Neuronal stem cell (in vitro differentiated cells): ENCODE measurements at places on chromosomes 1 and 21.

DNA sequence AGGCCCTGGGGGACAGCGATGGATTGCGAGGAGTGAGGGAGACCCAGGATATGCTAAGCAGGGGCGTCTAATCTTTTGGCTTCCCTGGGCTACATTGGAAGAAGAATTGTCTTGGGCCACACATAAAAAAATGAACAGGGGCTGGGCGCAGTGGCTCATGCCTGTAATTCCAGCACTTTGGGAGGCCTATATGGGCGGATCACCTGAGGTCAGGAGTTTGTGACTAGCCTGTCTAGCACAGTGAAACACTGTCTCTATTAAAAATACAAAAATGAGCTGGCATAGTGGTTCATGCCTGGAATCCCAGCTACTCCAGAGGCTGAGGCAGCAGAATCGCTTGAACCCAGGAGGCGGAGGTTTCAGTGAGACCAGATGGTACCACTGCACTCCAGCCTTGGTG lies 10.8 kb upstream of the PRAMEF12 start:
- DNase-seq, result no peak

GRCh38 chr1:205538235-205538840 lies 33.9 kb downstream of the CDK18 start:
- no peak for DNase-seq

DNA sequence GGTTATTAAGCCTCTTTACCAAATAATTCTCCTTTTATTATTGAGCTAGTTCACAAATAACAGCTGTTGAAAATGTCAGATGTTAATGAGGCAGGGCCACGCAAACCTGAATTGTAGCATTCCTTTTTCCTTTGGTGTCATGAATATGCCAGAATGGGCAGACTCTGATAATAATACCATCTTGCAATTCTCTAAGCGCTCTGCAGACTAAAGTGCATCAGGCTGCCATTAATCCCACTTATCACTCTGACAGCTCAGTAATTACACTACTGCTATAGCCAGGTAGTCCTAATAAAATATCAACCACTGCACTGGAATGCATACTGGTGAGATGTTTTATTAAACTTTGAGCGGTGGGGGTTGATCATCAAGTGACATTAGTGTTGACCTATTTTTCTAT lies 177.7 kb downstream of the DPYD start:
- DNase-seq, result no peak

DNA sequence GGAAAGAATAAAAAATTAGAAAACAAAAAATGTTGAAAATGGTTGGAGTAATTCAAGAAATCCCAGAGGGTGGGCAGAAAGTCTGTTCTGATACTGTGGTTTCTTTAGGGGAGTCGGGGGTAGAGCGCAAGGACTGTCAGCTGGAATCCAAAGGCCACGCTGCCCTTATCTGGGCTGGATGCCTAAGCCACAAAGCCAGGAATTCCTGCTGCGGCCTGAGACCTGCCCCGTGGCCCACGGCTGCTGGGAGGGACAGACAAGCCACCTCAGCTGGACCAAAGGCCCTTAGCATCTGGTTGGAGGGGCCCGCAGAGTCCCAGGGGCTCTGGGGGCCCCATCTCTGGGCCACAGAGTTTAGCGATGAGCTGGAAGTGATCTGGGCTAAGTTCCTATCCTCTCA lies 60.2 kb downstream of the DMRTB1 start:
- no peak for DNase-seq

DNA sequence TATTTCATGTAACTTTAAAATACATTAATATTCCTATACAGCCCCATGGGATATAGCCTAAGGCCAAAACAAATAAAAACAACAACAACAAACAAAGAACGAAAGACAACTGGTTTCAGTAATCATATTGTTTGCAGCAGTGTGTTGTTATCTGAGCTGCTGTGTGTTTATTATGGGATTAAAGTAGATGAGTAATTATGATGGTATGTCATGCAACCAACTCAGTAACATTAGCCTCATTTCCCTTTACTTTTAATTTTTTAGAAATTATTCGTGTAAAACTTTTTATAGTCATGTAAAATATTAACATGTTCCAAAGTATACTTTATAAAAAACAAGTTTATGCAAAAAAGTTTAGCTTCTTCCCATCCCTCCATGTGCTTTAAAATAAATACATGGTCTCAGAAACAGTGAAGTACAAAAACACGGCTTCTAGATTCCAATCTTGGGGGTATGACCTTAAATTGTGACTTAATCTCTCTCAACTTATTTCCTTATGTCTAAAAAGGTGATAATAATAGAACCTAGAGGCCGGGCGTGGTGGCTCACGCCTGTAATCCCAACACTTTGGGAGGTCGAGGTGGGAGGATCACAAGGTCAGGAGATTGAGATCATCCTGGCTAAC lies 176.1 kb downstream of the SLC45A1 start:
- no peak for DNase-seq

DNA sequence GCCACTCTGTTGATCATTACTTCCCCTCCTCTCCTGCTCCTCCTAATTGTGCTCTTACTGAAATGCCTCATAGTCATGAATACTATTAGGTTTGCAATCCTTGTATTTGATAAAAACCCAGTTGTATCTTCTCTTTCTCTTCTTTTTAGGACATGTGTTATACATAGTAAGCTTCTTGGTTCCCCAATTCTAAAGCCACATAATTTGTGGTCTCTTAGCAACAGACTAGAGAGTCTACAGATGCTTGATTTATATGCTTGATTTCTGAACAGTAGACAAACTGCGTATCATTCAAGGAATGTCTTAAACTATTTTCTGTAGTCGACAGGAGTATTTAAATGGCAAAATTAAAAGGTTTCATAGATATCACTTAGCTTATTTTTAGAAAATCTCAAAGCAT lies 1598.9 kb downstream of the PLA2G4A start:
- no peak for DNase-seq

GRCh38 chr1:36664571-36665287 lies 182.0 kb upstream of the CSF3R start:
- no peak for DNase-seq

GRCh38 chr1:173508541-173508940 lies 31.4 kb downstream of the PRDX6 start:
- no peak for DNase-seq

DNA sequence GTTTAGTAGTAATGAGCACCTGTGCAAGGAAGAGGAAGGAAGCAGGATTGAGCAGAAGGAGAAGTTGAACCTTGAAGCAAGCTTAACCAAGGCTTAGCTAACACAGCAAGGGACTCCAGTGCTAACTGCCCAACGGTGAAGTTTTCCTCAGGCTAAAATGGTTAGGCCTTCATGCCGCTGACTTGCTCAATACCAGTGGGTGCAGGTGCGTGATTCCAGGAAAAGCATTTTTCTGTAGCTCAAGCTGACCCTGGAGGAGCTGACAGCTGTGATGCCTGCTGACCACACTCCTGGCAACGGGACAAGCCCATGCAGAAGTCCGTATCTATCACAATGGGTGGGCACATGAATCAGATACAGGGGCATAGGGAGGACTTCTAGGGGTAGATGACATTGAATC lies 76.5 kb upstream of the FGGY start:
- no peak for DNase-seq

GRCh38 chr1:25657121-25657882 lies 40.7 kb downstream of the MAN1C1 start:
- no peak for DNase-seq

- no peak for DNase-seq
These were observed 16.9 kb downstream of the CTH start for GRCh38 chr1:70427976-70428375.

DNA sequence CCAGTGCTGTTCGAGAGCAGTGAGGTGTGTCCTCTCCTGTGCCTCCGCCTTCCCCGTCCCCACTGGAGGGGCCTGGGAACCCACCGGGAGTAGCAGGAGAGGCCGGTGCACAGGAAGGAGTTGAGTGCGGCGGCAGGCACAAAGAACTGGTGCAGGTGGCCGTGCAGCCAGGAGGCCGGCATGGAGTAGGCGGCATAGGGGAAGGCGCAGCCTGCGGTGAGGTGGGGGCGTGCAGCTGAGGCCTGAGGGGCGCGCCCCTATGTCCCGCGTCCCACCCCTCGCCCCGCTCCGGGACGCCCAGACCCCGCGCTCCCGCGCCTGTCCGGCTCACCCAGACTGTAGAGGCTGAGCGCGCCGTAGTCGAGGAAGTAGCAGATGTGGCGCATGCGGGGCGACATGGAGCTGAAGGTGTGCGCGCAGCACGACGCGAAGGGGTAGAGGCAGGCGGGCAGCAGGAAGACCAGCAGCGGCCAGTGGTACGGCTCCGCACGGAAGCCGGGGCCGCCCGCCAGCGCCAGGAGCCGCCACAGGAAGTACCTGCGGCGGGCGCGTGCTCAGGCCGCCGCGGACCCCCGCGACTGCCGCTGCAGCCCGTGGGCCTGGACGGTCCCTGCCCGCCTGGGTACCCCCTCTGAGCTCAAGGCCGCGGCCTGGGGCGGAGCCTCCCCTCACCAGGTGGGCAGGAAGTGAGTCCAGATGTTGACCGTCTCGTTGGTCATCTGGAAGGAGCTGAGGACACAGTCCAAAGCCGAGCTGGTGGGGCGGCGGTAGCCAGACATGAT lies 2.2 kb downstream of the PAQR6 start:
- DNase-seq, result no peak

DNA sequence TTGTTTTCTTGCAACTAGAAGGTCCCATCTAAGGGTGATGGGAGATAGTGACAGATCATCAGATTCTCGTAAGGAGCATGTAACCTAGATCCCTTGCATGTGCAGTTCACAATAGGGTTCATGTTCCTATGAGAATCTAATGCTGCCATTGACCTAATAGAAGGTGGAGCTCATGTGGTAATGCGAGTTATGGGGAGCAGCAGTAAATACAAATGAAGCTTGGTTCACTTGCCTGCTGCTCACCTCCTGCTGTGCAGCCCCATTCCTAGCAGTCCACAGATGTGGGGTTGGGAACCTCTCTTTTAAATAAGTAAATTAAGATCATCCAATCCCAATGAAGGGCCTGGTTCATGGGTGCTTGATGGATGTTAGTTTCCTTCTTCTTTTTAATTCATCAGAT lies 148.7 kb upstream of the ATP1B1 start:
- no peak for DNase-seq

DNA sequence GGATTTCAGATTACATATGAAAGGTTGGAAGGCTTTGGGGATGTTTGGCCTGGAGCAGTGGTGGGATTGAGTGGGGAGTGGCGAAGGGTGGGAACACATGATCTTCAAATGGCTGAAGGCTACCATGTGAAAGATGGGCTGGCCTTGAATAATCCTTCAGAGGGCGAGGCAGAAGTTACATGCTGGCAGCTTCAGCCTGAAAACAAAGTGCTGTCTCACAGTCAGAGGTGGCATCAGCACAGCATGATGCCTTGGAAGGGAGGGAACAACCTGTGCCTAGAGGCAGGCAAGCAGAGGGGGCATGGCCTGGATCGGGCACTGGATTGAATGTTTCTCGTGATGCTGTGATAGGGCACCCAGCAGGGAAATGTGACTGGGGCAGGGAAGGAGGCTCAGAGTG lies 130.8 kb downstream of the BEND5 start:
- no peak for DNase-seq

- DNase-seq, result no peak
These were observed 194.0 kb downstream of the NRIP1 start for GRCh38 chr21:14870853-14871149.

GRCh38 chr1:180720753-180721152 lies 88.9 kb downstream of the XPR1 start:
- no peak for DNase-seq

DNA sequence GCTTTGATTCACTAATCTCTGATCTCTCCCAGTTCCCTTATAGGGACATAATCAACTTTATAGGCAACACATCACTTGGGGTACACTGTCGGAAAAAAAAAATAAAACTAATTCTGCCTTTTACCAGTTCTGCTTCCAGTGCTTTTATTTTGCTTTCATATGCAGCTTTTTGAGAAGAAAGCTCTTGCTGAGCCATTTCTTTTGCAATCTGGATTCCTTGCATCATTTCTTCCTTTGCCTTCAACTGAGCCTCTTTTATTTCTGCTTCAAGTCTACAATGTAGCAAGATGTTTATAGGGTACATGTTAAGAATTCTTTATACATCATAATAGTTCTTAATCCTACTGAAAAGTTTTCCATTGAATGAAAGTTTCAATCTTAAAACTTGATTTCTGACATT lies 30.6 kb downstream of the KIF14 start:
- no peak for DNase-seq

DNA sequence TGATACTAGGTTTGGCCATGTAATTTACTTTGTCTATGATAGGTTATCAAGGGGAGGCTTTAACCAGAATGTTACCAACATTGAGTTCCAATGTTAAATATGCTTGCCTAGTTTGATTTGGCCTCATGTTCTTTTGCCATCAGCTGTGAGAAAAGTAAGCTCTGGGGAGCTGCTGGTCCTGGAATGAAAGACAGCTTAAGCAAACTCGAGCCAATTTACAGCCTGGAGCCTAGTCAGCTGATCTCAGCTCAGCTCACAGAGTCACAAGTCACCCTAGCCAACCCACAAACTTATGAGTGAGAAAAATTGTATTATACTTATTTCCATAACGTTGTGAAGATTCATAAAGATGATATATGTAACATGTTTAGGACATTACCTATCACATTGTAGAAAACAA lies 426.7 kb downstream of the RWDD3 start:
- no peak for DNase-seq

DNA sequence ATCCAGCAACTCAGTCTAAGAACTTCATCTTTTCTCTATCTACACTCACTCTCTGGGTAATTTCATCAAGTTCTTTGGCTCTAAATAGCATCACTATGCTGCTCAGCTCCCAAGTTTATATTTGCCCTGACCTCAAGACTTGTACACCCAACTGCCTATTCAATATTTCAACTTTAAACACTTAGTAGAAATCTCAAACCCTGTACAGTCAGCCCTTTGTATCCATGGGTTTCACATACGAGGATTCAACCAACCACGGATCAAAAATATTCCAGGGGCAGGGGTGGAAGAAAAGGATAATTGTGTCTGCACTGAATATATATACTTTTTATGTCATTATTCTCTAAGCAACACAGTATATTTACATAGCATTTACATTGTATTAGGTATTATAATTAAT lies 13.9 kb downstream of the ASH1L start:
- DNase-seq, result no peak

GRCh38 chr1:119361620-119362344 lies 6.8 kb upstream of the HAO2 start:
- DNase-seq, result no peak

- DNase-seq, result no peak
These were observed 13.7 kb downstream of the PTPN22 start for GRCh38 chr1:113857776-113858175.

GRCh38 chr1:22870201-22870871 lies 102.3 kb downstream of the LACTBL1 start:
- no peak for DNase-seq

DNA sequence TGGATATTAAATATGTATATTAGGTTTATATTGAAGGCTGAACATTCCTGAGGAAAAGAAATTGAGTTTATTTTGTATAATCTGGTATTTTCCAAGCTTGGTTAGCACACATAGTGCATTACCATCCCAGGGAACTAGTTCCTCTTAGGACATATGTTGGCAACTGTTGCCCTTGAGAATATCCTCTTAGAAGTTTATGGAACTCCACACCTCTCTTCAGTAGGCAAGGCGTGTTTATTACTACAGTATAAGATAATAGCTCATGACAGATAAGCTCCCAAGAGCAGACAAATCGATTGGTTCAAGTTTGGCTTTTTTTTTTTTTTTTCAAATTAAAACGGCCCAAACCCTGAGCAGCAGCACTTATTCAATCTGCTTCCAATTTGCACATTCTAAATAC lies 59.8 kb upstream of the SIPA1L2 start:
- DNase-seq, result no peak

GRCh38 chr1:57384284-57384683 lies 39.6 kb downstream of the DAB1 start:
- DNase-seq, result no peak
